ENCODE measurements at places on chromosomes 11 and 22. TPM values are rescaled to one million over a fixed set of nuclear protein-coding genes. Genes with fewer than 3 reads are reported as not detected.

- DNase-seq = no peak
These were observed 51.0 kb downstream of the SVIP start for GRCh38 chr11:22778642-22779041.

DNA sequence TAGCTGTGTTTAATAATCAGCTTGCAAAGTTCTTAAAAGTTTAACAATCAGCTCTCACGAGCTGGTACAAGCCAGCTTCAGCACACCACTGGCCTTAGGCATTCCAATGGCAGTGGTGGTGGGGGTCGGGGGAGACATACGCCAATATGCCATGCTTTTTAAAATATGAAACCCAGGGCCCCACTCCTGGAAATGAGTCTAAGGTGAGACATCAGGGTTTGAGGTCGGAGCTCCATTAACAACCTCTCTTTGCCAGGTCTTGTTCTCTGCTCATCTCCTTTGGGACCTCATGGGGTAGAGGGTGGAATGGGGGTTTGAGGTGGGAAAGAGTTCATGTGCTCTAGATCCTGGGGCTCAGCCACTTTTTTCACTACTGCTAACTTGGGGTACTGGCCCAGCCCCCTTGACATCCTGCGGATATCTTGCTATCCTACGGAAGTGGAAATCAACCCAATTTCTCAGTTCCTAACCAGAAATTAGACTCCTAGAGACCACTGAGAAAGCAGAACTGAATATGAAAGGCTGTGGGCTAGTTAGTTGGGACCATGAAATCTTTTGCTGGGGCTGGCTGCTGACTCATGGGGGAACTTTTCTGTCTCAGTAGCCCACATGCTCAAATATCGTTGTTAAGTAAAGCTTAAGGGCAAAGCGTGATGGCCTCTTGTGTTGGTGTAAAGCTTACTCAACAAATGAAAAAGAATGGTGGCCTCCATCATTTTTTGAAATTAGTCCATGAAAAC, 90.1 kb downstream of the PDHX start:
- no peak for DNase-seq

GRCh38 chr11:67503119-67504004, 1.8 kb downstream of the PITPNM1 start:
- DNase-seq = no peak

Gene MS4A6A
- 167 TPM for total RNA-seq

GRCh38 chr11:63240098-63240497, 3.3 kb downstream of the SLC22A25 start:
- DNase-seq = no peak

Gene RNF215
- total RNA-seq = 12.7 TPM

- DNase-seq = no peak
These were observed 195.5 kb downstream of the EFCAB6 start for GRCh38 chr22:43616645-43617044.

- no peak for DNase-seq
These were observed 47.7 kb downstream of the LRFN4 start for GRCh38 chr11:66904561-66904960.

DNA sequence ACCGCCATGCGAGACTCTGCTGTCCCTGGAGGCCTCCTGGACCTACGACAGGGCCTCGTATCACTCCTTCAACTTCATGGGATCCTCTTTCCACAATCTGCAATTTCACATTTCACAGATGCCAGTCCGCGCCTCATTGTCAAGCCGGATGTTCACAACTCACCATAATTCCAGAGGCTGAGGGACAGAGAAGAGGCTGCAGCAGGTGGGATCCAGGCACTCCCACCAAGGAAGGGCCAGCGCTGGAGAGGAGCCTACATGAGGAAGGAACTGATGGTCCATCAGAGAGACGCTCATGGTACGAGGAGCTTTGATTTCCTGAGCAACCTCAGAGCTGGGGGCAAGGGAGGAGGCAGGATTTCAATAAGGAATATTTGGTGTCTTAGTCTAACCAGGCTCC, 495.0 kb downstream of the BRD1 start:
- no peak for DNase-seq

- DNase-seq = no peak
These were observed 6.8 kb upstream of the RGL4 start for GRCh38 chr22:23684026-23684425.

DNA sequence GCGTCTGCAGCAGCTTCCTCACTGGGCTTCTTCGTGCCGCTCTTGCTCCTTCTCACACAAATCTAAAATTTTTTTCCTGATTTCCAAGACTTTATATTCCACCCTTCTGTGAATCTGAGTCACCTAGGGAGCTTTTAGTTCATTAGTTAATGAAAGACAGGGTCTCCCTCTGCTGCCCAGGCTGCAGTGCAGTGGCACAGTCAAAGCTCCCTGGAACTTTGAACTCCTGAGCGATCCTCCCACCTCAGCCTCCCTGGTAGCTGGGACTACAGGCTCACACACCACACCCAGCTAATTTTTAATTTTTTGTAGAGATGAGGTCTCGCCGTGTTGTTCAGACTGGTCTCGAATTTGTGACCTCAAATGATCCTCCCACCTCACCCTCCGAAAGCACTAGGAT, 116.9 kb downstream of the ATXN10 start:
- no peak for DNase-seq

- no peak for DNase-seq
These were observed 1.5 kb downstream of the DDB2 start for GRCh38 chr11:47216121-47216798.

DNA sequence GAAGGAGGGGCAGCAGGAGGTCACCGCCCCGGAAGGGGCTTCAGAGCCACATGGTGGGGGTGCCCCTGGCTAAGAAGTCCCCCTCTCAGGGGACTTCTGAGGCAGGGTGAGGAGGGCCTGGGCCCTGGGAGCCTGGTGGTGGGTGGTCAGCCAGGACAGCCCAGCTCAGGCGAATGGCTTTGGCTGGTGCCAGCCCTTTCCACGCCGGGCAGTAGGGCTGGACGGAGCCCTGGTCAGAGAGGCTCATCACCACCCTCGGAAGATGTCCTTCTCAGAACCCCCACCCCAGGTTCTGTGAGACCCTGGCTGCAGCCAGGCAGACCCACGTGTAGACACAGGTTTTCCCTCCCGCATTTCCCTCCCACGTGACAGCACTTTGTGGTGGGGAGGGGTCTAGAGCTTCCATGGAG, 35.9 kb downstream of the OSBPL5 start:
- no peak for DNase-seq

DNA sequence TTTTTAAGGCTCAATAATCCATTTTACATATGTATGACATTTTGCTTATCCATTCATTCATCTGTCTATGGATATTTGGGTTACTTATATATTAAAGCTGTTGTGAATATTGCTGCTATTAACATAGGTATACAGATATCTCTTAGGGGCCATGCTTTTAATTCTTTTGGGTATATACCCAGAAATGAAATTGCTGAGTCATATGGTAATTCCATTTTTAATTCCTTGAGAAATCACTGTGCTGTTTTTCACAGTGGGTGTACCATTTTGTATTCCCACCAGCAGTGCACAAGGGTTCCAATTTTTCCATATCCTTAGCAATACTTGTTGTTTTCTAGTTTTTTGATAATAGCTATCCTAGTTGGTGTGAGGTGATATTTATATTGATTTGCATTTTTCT, 19.0 kb downstream of the PRMT3 start:
- no peak for DNase-seq

Gene CCDC157
- 1.0 TPM for total RNA-seq

- DNase-seq = no peak
These were observed 9.6 kb downstream of the PTS start for GRCh38 chr11:112235750-112236390.

DNA sequence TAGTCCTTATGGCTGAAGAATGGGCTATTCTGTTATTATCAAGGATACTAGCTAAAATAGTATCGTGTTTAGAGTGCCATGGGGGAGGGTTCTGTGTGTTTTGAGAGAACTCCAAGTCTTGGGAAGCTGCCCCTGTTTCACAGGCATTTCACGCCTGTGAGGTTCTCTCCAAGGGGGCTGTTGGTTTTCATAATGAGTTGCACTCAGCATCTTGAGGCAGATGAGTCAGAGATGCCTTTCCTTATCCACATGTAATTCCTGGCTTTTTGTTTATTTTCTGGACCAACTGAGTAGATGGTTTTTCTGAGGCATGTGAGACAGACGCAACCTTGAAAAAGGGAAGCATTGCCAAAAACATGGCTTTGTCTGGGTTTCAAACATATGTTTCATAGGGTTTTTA, 203.7 kb downstream of the ARHGAP42 start:
- no peak for DNase-seq

DNA sequence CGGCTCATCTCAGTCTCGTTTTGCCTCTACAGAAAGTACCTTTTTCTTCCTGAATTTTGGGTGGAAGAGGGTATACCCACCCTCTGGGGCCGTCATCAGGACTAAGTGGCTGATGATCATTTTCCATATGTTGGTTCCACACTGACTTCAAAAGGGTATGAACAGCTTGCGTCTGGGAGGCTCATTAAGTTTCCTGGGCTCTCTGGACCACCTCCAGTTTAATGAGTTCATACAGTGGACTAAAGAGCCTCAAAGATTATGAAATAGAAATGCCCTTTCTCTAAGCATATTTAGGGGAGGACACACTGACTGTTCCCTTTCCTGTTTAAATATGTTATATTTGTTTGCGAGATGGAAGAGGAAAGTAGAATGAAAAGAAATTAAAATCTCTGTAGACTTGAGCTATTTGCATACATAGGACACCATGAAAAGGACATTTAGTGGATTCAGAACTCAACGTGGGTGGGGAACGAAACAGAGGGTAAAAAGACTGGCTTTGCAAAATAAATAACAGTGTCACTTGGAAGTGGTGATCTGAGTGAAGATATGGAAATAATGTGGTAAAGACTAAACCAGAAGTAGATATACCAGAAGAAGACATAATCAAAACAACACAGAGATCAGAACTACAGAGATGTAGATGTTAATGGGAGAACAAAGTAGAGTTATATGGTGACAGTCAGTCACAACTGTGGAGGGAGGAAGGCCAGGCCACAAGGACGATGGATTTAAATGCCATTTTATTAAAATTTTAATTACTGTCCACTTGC, 18.7 kb downstream of the LDLRAD3 start:
- DNase-seq = no peak

Gene MRE11
- total RNA-seq = 14.9 TPM

Gene KCTD14
- total RNA-seq = 8.3 TPM

Gene PTPRJ
- 17.8 TPM for total RNA-seq

- DNase-seq = no peak
These were observed 6.4 kb upstream of the PKNOX2 start for GRCh38 chr11:125157953-125158680.

- peak; percentile 41 for DNase-seq
These were observed 29.6 kb upstream of the SNX19 start for GRCh38 chr11:130945896-130946295.

DNA sequence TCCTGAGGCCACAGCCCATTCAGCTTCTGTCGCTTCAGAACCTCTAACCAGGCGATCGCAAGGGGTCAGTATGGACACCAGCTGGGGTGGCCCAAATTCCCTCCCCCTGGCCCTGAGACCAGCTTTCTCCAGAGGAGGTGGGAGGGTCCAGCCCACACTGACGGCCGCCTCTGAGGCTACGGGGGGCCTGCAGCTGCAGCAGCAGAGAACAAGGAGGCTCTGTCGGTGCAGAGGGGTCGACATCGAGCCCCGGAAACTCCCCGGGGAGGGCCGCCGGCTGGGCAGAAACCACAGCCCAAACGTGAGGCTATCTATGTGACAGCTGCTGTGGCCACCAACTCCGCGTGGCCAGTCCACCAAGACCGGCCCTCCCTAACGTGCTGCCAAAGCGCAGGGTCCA, 40.8 kb downstream of the ELFN2 start:
- DNase-seq = no peak

Gene FAM180B
- not detected for total RNA-seq

Gene PAMR1
- 7.0 TPM for total RNA-seq

Gene ELMOD1
- not detected for total RNA-seq

Gene OR5L1
- not detected for total RNA-seq

Gene OR4D10
- total RNA-seq = not detected
